ENCODE measurements at places on chromosomes 2 and 18. TPM values are rescaled to one million over a fixed set of nuclear protein-coding genes. Genes with fewer than 3 reads are reported as not detected.

DNA sequence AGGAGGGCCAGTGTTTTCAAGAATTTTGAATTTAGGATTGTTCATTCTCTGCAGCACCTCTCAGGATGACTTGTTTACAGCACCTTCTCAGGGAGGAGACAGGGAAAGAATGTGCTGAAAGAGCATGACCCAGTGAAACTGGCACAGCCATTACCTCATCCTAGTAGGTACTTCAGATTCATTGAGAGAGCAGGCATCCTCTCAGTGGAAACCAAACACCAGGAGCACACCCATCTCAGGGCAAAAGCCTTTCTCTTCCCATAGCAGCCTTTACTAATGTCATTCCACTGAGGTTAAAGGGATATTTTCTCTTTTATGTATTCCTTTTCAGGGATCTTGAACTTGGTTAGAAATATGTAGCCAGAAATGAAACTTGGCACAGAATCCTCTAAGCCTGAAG, 2.6 kb downstream of the MAP2 start:
- DNase-seq: no peak

DNA sequence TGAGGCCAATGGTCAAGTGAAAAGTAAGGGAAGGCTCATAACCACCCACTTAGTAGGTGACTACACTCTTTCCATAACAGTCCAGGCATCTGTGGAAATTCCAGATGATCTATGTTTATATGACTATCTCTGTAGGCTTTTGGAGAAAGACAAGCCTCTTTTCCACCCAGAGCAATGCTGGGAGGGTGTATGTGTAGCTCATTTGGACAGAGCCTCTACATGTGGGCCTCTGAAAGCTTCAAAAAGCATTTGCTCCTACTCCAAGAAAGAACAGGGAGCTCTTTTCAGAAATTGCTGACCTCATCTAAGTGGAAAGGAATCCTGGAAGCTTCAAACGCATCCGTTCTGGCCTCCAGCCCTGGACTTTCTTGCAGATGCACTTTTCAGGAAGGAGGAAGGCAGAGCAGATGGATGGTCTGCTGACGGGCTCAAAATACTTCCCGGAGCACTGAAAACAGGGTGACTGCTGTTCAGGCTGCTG, 308.7 kb downstream of the LRATD1 start:
- no peak for DNase-seq

ASIC4 gene
- total RNA-seq: 0.05 TPM

- DNase-seq: no peak
These were observed 249.4 kb upstream of the HS6ST1 start for GRCh38 chr2:128568106-128568505.

TDRD15 gene
- 0.05 TPM for total RNA-seq

TRIM43 gene
- 0.66 TPM for total RNA-seq

- no peak for DNase-seq
These were observed 48.6 kb upstream of the RAPH1 start for GRCh38 chr2:203583701-203584100.

- no peak for DNase-seq
These were observed 24.4 kb downstream of the ZNF521 start for GRCh38 chr18:25327584-25327983.

- DNase-seq: no peak
These were observed 257.3 kb downstream of the BCL2 start for GRCh38 chr18:63062246-63062645.
